ENCODE measurements at places on chromosomes 12 and 14.

DNA sequence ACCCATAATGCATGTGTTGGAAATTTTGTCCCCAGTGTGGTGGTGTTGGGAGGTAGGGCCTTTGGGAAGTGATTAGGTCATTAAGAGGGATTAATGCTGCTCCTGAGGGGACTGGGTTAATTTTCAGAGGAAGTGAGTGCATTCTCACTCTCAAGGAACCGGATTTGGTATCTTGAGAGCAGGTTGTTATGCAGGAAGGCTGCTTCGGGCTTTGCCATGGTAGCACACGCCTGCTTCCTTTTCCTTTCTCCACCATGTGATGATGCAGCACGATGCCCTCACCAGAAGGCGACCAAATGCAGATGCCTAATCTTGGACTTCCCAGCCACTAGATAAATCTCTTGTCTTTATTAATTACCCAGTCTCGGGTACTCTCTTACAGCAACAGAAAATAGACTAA is 257.1 kb downstream of the SSPN start:
- DNase-seq, result no peak

DNA sequence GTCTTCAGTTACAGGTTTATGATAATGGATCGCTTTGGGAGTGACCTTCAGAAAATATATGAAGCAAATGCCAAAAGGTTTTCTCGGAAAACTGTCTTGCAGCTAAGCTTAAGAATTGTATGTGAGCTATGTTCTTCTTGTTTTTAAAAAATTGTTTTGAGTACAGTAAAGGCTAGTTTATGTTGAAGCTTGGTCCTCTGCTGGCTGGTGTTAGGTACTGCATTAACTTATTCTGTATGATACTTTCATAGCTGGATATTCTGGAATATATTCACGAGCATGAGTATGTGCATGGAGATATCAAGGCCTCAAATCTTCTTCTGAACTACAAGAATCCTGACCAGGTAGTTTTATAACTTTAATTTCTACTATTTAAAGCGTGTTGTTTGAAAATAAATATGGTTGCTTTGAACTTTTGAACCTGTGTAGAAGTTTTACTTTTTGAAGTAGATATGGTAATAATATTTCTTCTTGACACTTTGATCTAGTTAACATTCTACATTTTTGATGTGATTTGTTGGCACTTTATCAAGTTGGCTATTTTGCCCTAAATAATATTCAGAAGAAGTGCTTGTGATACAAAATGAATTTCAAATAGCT is 55.7 kb downstream of the VRK1 start:
- DNase-seq, result no peak

GRCh38 chr12:88141425-88141773 is 489 bp downstream of the CEP290 start:
- DNase-seq, result no peak

DNA sequence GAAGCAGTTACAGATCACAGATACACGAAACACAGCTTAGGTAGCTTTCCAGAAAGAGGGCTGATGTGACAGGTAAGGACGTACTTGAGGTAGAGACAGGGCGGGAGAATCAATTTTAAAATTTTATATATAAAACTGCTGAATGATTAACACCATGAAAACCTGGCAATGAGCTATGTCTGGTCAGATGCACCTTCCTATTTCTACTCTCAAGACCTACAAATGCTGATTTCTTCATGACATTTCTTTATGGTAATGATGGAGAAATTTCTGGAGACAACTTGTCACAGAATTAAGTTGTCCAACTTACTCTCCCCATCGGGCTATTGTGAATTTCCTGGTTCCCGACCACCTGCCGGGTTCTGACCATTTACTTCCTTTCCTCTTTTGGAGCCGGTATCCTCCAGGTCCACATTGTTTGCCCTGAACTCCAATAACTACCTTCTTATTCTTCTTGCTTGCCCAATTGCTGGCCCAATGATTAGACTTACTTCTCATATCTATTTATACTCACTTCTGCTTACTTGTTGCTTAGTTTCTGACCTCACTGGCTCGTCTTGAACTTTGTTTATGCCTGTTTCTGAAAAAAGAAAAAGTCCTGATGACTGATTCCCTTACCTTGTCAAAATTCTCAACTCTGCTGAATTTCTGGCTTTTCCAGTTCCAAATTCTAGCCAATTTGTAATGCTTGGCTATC is 12.8 kb upstream of the ATP2B1 start:
- no peak for DNase-seq

GRCh38 chr12:131591714-131592709 is 118.9 kb upstream of the SFSWAP start:
- no peak for DNase-seq

GRCh38 chr12:116539361-116539771 is 19.8 kb upstream of the MAP1LC3B2 start:
- DNase-seq, result no peak

DNA sequence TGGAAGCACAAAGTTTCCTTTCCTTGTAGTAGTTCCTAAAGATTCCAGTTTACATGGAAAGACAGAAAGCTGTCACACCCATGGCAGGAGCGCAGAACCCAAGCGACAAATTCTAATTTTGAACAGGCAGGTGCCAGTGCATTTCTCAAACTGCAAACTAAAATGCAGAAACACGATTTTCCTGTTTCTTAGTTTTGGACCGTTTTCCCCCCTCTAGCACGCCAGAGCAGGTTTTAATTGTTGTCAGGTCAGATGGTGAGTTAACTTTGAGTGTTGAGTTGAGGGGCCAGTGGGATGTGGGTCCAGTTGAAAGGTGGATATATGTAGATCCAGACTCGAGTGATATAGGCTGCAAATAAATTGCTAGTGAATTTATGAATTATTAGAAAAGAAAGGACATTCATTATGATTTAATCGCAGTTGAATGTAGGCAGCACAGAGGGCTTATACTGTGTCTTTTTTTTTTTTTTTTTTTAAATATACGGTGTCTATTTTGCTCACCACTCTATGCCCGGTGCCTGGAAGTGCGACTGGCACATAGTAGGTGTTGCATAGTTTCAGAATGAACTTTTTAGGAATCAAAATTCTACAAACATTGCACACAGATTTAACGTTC is 909 bp upstream of the ETFBKMT start:
- DNase-seq, result no peak

DNA sequence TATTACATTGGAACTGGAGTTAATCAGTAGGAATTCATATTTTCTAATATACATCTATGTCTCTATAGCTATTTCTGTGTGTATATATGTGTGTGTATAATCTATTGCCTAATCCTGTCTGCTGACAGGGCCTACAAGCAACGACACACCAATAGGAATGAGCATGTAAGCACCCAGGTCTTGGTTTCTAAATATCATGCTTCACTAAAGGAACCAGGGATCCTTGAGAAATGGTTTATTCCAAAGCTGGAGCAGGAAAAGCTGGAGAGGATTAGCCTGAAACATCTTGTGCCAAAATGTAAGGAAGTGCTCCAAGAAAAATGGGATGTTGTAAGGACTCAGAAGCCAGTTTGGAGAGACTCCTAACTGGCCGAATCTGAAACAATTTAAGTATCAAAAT is 29.3 kb upstream of the LGALS3 start:
- DNase-seq, result no peak

DNA sequence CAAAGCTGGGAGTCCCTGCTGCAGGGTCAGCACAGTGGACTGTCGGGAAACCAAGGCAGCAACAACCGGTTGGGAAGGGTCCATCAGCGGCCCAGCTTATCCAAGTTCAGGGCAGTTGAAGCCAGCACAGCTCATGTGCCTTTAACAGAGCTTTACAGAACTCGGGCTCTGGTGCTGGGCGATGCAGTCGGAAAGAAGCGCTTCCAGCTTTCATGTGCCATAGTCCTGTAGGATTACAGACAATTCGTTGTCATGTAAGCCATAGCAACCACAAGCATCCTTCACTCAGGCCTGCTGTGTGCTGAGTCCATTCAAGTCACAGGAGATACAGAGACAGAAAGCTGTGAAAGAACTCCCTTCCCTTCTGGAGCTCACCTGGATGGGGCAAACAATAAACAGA is 3.5 kb upstream of the FAM181A start:
- no peak for DNase-seq

All from hypothalamus (tissue), 51 donors.